Stimulated activated CD8-positive, alpha-beta memory T cell treated with anti-CD3 and anti-CD28 coated beads, Interleukin-12 subunit alpha, Interleukin-12 subunit beta, amount 100 ng/mL, for 1 hour (primary cell): ENCODE measurements at places on chromosomes 2 and 18.
A peak's percentile ranks its signal among the peaks of the same experiment; 100 is the strongest.

DNA sequence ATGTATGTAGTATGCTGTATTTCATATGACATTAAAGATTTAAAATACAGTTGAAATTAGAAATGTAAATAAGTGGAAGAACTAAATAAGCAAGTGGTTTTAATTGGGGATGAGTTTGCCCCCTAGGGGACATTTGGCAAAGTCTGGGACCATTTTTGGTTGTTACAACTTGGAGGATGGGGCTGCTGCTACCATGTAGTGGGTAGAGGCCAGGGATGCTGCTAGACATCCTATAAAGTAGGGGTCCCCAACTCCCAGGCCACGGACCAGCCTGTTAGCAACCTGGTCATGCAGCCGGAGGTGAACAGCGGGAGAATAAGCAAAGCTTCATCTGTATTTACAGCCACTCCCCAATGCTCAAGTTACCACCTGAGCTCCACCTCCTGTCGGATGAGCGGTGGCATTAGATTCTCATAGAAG lies 27.9 kb upstream of the ASNSD1 start:
- DNase-seq = no peak

DNA sequence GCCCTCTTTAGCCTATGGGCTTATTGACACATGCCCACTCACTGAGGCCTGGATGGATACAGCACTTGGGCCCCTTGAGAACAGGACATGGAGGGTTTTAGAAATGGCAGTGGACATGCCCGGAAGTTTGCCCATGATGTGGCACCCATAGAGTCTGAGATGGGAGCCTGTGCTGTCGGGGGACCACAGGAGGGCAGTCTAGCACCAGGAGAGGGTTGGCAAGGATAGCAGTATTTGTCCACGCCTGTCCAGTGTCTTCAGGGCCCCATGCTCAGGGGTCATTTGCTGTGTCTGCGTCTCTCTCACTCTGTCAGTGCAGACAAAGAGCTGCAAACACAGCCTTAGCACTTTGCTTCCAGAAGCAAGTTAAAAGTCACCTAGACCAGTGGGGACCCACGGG lies 48.7 kb downstream of the IL1RL2 start:
- DNase-seq = no peak

- peak; percentile 75 for DNase-seq
These were observed at the start of gene DNAH6 for GRCh38 chr2:84516234-84516986. Gene DNAH6, plus strand, starts transcription at chr2:84516498. Its CDS starts 1,329 bp downstream, at chr2:84517827.

- no peak for DNase-seq
These were observed 155.5 kb upstream of the ACVR2A start for GRCh38 chr2:147689220-147689909.

GRCh38 chr2:232562515-232563151 lies 12.1 kb downstream of the EIF4E2 start:
- no peak for DNase-seq

DNA sequence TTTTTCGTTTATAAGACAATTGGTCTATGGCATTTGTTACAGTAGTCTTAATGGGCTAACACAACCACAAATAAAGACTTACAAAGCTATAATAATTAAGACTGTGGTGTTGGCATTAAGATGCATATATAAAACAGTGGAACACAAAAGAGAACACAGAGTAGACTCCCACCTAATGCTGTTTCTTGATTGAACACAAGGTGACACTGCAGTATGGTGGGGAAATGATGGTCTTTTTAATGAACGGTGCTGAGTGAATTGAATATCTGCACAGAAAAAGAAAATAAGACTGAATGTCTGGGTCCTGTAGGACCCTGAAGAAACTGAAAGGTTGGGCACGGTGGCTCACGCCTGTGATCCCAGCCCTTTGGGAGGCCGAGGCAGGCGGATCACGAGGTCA lies 1136.6 kb upstream of the NXPH2 start:
- no peak for DNase-seq

GRCh38 chr2:105919191-105919811 lies 174.6 kb downstream of the NCK2 start:
- no peak for DNase-seq

GRCh38 chr18:75317703-75318102 lies 107.1 kb downstream of the TSHZ1 start:
- DNase-seq = no peak

DNA sequence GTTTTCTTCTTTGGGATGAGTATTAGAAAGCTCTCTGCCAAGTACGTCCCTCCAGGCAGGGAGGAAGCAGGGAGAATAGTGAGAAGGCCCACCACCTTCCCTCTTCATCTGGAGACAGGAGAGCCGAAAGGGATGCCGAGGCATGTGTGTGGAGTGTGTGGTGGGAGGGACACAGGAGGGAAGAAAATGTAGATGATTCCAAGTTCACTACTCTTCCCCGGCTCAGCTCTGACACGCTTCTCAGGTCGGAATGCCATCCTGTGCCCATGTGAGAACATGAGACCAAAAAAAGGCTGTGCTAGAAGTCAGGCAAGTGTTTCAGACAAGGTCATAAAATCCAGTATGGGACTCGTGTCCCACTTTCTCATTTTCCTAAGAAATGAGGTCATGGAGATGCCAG lies 47.4 kb downstream of the GYPC start:
- no peak for DNase-seq

DNA sequence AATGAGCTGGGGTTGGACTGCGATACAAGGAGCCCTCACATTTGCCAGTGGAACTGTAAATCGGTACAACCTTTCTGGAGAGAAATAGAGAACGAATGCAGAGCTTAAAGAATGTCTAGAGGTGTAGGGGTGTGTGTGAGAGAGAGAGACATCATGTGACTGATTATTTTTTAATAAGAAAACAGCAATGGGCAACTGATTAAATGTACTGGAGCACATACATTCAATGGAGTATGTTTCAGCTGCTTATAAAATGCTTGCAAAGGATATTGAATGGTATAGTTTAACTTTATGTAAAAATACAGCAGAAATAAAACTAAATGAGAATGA lies 391 bp upstream of the TMEM17 start:
- DNase-seq = no peak

- no peak for DNase-seq
These were observed 12.3 kb upstream of the TEX51 start for GRCh38 chr2:126886211-126886915.

DNA sequence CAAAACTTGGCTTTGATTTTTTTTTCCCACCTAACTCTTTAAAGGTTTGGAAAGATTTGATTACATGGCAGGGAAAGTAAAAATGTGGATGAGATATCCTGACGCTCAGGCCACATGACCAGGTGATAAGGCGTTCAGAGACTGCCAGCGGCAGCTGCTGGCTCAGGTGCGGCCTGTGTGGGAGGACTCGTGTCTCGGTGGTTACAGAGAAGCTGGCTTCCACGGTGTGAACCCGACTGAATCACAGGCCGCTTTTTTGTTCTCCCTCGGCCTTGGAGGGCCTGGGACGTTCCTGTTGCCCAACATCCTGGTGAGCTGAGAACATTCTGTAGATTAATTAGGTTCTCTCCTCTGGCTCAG lies 124.2 kb upstream of the ZNF516 start:
- no peak for DNase-seq

- DNase-seq = no peak
These were observed 11.5 kb upstream of the KCNE4 start for GRCh38 chr2:223040527-223040926.

GRCh38 chr2:49569176-49569575 lies 414.9 kb upstream of the FSHR start:
- no peak for DNase-seq

- DNase-seq = no peak
These were observed 81.8 kb upstream of the HPCAL1 start for GRCh38 chr2:10220902-10221391.

DNA sequence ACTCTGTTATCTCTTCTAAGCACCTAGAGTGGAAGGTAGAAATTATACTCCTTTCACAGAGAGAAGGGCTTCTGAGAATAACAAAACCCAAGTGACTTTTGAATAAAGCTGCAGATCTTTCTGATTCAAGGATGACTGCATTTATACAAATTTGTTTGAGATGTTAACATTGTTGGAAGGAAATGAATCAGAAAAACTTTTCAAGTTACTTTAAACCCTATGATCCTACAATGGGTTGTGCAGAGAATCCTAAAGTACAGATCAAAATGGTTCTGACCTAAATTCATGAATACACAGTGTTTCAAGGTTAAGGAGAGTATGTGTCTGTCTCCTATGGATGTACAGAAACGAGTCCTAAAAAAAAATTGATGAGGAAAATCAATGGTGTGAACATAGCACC lies 1.8 kb downstream of the RFTN2 start:
- DNase-seq = no peak

GRCh38 chr2:159711562-159712142 lies 654 bp upstream of the MARCHF7 start:
- DNase-seq = no peak

DNA sequence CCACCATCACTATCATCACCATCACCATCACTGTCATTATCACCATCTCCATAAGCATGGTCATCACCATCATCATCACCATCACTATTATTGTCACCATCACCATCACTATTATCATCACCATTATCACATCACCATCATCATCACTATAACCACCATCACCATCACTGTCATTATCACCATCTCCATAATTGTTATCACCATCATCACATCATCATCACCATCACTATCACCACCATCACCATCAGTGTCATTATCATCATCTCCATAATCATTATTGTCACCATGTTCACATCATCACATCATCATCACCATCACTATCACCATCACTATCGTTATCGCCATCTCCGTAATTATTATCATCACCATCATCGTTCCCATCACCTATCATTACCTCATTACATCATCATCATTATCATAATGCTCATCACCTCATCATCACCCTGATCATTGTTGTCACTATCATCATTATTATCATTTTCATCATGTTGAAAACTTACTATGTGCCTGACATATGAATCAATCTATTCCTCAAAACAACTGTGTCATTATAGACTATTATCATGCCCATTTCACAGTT lies 280.3 kb upstream of the HS6ST1 start:
- DNase-seq = no peak

- no peak for DNase-seq
These were observed 12.4 kb downstream of the IL37 start for GRCh38 chr2:112923237-112923966.

GRCh38 chr2:157394928-157395327 lies 49.0 kb downstream of the CYTIP start:
- no peak for DNase-seq

- no peak for DNase-seq
These were observed 1482.3 kb upstream of the LRRTM1 start for GRCh38 chr2:81786811-81787210.

DNA sequence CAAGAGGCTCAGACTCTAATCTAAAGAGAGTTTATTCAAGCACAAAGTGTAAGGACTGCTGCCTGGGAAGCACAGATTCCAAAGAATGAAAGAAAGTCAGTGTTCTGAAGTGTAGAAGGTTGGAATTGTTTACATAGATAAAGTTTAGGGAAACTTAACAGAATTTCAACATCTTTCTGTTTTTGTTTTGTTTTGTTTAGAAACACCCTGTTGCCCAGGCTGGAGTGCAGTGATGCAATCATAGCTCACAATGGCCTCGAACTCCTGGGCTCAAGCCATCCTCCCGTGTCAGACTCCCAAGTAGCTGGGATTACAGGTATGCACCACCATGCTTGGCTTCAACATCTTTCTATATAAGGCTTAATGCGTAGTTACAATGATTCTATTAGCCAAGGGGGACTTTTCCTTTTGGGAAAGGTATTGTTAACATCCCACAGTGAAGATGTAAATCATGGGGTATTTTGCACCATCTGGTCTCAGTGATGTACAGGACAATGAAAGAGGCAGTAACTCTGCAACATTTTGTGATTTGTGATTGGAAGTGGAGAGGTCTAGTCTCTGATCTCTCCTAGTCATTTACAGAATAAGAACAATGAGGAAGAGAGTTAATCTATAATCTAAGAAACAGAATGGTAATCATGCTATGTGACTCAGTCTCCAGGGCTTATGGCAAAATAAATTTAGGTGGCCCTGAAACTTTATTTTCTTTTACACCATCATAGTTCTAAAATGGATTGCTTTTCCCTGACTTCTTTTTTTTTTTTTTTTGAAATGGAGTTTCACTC lies 45.6 kb upstream of the MSH6 start:
- no peak for DNase-seq

- no peak for DNase-seq
These were observed 762.2 kb upstream of the HS6ST1 start for GRCh38 chr2:129080715-129081476.

DNA sequence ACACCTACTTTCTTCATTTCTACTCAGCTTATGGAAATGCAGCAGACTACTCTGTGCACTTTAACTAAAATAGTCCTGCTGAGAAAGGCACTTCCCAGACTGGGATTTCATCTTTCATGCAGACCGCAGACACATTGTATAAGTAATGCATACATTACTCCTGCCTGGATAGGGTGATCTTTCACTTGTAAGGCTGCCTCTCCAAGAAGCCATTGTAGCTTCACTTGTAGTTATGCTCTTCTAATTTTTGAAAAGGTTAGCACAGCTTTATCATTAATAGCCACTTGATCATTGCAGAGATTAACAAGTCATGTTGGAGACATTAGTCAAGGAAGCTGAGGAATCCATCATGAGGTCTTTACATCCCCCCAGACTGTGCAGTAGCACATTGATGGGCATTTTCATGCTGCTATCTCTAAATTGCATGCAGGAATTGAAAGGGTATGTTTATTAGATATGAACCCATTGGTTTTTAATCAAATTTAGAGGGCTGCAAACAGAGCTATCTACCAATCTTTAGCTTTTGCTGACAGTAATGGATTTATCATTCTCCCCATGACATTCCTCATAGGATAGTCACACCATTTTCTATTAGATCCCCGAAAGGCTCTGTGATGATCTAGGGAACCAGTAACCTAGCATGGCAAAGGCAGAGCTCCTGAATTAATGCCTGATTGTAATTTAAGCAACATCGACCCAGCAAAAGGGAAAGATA lies 1074.7 kb upstream of the NXPH2 start:
- no peak for DNase-seq
